ENCODE measurements at places on chromosomes 16 and 17.

DNA sequence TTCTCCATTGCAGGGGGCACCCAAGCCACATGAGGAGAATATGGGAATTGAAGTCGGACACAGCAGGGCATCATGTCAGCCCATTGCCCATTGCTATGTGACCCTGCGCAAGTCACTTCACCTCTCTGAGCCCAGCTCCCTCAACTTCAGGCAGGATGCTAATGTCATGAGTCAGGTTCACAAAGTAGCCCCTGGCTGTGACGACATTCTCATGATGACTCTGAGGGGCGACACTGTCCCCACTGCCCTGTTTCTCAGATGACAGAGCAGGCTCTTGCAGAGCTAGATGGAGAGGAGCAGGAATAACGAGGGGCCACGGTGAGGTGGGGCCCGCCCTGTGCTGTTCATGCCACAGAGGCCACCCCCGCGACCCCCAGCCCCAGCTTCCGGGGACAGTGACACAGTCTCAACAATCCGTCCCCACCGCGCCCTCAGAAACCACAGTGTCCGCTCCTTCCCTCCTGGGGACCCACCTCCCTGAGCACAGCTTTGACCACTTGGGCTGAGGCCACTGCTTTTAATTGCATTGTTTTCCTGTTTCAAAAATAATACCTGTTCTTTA, 13.2 kb upstream of the ZNF469 start:
- no peak for DNase-seq

GRCh38 chr16:86029131-86029741, 130.3 kb downstream of the IRF8 start:
- no peak for DNase-seq

DNA sequence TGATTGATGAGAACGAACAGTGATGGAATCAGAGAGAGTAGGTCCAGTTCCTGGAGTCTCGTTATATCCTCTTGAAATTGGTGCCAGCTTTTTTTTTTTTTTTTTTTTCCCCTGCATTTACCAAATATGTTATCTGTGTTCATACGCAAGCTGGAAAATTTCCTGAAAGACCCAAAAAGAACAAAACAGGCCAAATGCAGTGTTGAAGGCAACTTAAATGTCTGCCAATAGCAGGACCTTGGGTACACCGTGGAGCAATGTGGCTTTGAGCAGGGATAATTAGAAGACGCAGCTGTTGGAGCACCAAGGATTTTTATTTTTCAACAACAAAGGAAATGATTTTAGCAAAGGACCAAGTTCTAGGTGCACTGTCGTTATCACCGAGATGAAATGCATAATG, 105.0 kb downstream of the ABCC6 start:
- no peak for DNase-seq

- no peak for DNase-seq
Observed at GRCh38 chr16:2835638-2836493, 5.8 kb downstream of the ZG16B start.

DNA sequence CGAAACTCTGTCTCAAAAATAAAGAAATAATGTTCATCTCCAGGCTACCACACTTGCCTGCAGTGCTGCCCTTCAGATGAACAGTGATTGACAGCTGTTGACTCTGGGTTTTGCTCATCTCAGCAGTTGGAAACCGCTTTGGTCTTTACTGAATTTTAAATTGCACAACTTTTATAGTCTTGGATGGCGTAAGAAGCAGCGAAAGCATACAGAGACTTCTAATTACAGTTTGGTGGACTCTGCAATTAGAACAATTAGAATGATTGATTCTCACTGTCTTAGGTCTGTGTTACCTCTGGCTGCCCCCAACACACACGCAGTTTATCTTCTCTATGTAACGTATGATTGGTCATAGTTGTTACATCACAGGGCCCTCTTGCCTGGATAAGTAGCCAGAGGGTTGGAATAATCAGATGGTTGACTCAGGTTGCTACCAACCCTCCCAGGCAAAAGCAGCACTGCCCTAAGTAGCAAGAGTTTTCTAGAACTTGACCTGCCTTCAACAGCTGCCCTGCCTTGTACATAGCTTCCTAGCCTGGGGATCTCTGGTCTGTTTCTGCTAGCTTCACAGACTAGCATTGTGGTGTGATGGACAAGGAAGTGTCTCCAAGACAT, 1.9 kb upstream of the NAT9 start:
- no peak for DNase-seq

- no peak for DNase-seq
Observed at GRCh38 chr16:74773446-74774222, 986 bp downstream of the FA2H start.

- no peak for DNase-seq
Observed at GRCh38 chr16:28053461-28053860, 10.1 kb downstream of the GSG1L start.

GRCh38 chr17:50768346-50768761, 1.0 kb upstream of the ANKRD40CL start:
- DNase-seq = no peak

GRCh38 chr16:89004209-89004831, 27.3 kb upstream of the CBFA2T3 start:
- no peak for DNase-seq

Measured in cerebellar nuclear complex (tissue), 1 donor.